Activated CD4-positive, CD25-positive, alpha-beta regulatory T cell (primary cell): ENCODE measurements at places on chromosomes 7 and 10.

DNA sequence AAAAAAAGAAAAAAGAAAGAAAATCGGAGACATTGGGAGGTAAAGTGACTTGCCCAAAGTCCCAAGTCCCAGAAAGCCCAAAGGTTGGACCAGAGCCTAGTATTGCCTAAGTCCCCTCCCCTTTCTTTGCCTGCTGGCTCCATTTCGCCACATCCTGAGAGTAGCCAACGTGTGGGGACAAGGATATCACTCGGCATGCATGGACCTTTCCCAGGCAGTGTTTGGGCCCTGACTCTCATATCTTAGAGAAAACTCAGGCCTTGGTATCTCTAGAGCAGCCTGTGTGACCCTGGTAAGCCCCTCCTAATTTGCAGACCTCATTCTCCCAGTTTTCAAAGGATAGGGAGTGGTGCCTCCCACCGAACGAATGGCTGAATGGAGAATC, 294.2 kb upstream of the ZMIZ1 start:
- DNase-seq, result no peak

GRCh38 chr10:78178940-78179339, 145.3 kb downstream of the RPS24 start:
- DNase-seq, result no peak

DNA sequence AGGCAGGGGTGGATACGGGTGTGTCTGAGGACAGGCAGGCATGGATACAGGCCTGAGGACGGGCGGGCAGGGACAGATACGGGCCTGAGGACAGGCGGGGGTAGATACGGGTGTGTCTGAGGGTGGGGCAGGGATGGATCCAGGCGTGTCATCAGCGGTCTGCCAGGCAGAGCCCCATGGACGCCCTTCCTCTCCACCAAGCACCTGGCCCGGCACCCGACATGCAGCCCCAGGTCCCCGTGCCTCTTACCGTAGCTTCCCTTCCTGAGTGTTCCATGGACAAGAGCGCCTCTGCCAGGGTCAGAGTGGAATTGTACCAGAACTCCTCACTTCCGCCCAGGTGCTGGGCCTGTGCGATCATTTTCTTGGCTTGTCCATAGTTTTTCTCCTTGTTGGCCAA, 74.6 kb upstream of the NKX6-2 start:
- DNase-seq, result no peak

DNA sequence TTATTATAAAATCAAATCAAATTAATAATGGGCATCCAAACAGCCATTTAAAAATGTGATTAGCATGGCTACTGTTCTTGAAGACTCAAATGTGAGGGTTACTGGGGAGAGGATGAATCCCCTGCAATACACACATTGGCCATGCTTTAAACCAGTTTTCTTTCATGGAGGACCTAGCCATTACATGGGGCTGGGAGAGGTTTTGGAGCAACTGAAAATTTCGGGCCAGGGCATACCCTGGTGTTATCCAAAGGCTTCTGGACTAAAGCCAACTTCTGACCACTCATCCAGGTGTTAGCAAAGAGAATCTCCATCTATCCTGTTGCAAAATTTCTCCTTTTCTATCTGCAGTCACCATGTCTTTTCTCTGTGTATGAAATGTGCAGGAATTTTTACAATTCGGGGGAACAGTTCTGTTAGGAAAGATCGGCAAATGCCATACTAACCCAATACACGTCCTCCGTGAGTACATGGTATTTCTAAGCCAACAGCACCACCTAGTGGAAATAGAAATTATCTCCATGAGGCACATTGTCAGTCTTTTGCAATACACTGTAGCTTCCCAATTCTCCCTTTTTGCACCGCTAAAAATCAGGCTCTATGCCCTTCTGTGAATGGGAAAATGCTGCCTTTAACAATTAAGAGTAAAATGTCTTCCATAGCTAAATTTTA, 47.0 kb upstream of the ZNF107 start:
- no peak for DNase-seq

- DNase-seq, result no peak
These were observed 67.5 kb downstream of the LRMDA start for GRCh38 chr10:75498884-75499350.

- DNase-seq, result no peak
These were observed 31.2 kb downstream of the ADCYAP1R1 start for GRCh38 chr7:31083210-31083786.

- no peak for DNase-seq
These were observed 263.1 kb upstream of the KIAA1217 start for GRCh38 chr10:23945845-23946244.

DNA sequence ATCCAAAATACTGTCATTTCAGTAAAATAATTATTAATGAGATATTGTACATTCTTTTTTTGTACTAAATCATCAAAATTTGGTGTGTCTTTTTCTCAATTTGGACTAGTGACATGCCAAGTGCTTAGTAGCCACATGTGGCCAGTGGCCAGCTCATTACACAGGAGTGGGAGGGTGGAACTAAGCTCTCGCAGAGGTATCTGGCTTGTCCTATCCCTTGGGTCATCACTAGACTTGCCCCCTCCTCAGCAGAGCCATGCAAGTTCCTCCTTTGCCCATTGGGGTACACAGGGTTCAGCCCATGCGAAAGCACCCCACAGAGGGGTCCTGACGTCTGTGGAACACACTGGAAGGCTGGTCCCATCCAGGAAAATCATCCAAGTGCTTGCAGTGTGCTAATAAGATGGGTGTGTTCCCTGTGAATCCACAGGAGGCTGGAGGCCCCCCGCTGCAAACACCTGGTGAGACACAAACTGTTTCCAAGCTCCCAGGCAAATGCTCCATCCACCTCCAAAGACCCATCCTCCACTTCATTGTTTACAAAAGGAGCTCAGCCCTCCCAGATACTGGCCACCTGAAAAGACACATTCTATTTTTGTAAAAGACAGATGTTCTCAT, 1.3 kb downstream of the ARHGAP22 start:
- DNase-seq, result no peak

DNA sequence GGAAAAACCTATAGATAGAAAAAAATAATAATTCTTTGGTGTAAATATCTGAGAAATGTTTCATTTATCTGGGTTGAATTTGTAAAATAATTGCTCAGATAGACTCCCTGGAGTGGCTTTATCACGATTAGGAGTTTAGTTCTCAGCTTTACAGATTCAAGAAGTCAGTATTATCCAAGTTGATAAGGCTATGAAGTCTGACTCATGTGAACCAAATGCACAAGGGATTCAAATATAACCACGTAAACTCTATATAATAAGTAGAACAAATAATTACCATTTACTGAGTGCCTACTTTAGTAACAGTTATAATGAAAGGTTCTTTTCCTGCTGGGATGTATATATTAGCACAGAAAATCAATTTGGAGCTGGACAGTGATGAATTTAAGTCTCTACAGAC, 290.4 kb downstream of the PRKG1 start:
- no peak for DNase-seq

DNA sequence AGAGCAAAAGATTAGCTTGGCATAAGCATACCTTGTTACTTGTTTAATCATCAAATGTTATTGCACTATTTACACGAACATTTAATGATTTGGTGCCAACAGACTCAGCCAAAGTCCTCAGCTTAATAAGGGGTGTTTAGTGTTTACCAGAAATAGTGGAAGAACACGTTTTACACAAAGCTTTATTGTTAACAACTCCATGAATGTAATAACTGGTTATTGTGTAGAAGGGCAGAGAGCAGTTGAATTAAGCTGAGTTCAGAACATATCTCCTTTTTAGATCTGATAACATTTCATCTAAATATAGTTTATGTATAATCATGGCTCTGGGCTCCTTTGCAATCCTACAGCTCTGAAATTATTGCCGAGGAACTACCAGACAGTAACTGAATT, 99.1 kb downstream of the CABCOCO1 start:
- DNase-seq, result no peak

DNA sequence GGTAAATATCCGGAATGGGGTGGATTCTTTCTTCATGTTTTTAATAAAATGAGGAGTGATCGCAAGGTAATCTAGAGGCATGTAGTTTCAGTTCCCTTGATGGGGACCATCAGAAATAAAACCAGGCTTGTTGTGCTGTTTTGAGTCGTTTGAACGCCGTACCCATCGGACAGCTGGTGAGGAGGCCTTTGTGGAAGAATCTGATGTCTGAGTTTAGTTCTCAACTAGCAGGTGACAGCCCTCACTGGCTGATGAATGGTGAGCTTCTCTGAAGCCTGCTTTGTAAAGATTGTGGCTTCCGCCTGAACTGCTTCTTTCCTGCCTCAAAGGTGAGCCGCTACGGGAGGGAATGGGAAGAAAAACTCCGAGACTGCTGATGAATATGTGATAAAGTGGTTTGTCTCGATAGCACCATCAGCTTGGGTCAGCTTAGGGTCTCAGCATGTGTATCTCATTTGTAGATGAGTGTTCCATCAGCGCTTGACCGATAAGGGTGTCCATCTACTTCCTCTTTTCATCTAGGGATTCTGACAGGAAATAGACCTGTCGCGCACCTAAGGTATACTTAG, 977 bp downstream of the TMEM248 start:
- no peak for DNase-seq

DNA sequence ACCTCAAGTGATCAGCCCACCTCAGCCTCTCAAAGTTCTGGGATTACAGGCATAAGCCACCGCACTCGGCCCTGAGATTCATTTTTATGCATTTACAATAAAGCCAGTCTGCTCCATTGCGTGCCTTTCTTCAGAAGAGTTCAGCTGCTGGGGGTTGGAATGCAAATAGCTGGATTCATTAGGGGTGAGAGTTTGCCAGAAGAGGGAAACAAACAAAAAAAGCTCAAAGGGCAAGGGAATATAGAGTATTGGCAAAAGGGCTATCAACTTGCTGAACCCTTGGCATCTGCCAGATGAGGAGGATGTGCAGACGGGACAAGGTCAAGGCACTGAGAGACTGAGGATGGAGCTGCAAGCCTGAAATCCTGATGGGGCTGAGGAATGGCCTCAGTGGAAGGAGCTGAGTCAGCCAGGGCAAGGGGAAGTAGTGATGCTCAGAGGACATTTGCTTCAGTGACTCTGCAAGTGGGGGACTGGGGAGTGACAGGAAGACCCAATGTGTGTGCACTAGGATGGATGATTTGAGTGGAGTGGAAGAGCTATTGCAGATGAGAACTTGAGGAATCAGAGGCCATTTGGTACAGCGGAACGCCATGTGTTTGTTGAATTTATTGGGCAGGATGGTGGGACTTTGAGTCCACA, 75.0 kb upstream of the ARMC3 start:
- no peak for DNase-seq
